Activated CD4-positive, alpha-beta T cell treated with anti-CD3 and anti-CD28 coated beads, Interleukin-10, Interleukin-2, amounts not matched to agents 100 ng/mL and 50 ng/mL, durations not matched to agents 16 hours and 8 hours (primary cell): ENCODE measurements at places on chromosomes 11 and 22.

- DNase-seq: no peak
These were observed 96.1 kb downstream of the SHANK2 start for GRCh38 chr11:71156301-71156700.

DNA sequence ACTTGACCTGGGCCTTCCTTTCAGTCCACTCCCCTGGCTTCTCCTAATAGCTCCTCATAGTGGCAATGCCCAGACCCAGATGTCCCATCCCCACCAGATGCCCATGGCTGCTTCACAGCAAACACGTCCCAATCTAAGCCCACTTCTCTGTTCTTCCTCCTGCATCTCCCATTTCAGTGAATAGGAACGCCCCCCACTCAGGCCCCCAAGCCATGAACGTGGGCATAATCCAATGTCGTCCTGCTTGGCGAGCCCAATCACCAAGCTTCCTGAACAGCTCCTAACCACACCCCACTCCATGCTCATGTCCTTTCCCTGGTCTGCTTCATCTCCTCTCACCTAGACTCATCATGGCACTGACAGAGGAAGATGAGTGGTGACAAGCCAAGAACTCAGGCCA lies 8.9 kb downstream of the IL18BP start:
- DNase-seq: no peak

DNA sequence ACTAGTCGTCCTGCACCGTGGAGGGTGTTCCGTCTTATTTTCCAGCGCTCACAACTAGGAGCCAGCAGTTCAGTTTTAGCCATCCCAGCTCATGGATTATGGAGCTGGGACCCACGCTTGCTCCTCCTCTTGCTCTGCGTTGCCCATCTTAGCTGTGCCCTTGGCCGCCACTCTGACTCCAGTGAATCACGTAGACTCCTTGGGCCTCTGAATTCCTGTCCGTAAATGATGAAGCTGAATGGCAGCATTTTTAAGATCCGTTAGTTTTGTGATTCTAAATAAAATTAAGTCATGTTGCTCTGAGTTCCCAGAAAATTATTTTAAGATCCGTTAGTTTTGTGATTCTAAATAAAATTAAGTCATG lies 23.8 kb downstream of the BCR start:
- no peak for DNase-seq

GRCh38 chr11:9784602-9785315 lies 120.9 kb downstream of the SWAP70 start:
- DNase-seq: no peak

- no peak for DNase-seq
These were observed 3.7 kb downstream of the PHRF1 start for GRCh38 chr11:579830-580601.

DNA sequence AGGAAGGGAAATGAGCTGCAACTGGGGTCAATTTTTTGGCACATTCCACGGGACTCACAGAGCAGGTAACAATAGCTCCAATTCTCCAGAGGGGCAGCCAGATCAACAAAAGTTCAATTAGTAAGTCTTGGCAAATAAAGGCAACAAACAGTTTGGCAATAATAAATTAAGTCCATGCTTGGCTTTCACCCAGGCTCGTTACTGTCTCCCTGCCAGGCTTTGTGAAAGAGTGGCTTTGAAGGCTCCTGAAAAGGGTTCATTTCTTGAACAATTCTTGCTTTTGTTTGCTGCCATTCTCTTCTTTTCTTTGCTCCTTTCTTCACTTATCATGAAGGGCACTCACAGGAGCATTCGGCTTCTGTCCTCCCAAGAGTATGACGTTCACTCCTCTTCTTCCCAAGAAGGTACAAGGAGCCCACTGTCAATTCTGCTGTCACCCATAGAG lies 123.3 kb downstream of the APIP start:
- DNase-seq: no peak

DNA sequence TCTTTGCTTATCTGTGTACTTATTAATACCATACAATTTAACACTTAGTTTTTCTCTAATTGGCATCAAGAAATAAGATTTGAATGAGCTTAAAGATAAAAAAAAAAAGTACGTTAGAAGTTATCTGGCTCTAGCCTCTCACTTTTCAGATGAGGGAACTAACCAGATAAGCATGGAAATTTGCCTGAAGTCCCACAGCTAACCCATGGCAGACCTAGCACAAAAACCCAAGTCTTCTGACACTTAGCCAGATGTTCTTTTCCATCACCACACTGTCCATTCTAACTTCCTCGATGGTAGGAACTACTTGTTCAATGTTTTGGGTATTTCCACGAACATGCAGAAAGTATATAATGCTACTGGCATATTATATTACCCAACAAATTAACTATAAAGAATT lies 7.4 kb upstream of the SOX6 start:
- DNase-seq: no peak

GRCh38 chr11:75462117-75462653 lies 29.2 kb upstream of the KLHL35 start:
- DNase-seq: no peak

DNA sequence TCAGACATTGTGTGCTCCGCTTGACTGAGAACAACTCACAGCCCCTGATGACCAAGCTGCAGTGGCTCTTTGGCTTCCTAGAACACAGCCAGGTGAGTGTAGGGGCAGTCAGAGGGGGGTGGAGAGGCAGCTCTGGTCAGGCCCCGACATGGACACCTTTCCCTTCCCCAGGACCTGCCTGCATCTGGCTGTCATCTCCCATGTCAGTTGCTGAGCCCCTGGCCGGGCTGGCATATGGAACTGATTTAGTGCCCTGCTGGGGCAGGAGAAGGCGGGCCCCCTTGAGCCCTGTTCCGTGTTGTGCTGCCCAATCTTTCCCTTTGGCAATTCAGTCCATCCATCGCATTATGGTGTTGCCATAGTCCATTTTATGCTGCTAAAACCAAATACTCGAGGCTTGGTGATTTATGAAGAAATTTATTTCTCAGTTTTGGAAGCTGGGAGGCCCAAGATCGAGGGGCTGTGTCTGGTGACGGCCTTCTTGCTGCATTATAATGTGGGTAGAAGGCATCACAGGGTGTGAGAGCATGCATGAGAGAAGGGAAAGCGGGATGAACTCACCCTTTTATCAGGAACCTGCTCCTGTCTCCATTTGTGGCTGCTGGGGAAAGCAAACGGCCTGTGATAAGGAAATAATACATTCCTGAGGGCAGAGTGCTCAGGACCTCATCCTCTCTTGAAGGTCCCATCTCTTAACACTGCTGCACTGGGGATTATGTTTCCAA lies 19.0 kb downstream of the USP35 start:
- no peak for DNase-seq

DNA sequence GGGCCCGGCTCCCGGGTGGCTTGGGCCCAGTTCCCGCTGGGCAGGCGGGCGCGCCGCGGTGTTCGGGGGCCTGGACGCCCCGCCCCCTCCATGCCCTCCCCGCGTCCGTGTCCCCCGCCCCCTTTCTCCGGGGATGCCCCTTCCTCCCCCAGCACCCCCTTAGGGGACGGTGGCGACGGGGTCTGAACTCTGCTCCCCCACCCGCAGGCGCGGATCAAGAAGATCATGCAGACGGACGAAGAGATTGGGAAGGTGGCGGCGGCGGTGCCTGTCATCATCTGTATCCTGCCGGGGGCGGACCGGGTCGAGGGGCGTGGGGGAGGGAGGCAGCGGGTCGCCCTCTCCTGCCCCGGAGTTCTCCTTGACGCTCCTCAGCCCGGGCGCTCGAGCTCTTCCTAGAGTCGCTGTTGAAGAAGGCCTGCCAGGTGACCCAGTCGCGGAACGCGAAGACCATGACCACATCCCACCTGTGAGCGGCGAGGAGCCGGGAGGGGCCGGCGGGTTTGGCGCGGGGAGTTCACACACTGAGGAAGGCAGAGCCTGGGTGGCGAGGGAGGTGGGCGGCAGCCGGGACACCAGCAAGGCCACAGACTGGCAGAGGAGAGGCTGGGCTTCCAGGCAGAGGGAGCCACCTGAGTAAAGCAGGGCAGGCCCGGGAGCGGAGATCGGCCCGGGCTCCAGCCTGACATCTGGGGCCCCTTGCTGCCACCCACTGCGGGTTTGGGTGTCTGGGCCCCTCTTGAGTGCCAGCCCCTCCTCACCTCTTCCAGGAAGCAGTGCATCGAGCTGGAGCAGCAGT lies 546 bp downstream of the DRAP1 start:
- DNase-seq: no peak

DNA sequence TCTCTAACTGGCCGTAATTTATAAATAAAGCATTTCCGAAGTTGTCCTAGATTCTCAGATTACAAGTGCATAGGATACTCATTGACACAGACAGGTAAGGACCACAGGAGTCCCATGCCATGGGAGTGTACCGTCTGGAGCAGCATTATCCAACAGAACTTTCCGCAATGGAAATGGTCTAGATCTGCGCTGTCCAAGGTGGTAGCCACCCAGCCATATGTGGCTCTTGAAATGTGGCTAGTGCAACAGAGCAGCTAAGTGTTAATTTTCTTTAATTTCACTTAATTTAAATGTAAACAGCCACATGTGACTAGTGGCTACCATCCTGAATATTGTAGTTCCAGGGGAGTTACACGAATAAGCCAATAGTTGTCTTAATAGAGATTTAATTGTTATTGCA lies 71.3 kb downstream of the GALNT18 start:
- DNase-seq: no peak
